ENCODE measurements at places on chromosomes 13 and 19. TPM values are rescaled to one million over a fixed set of nuclear protein-coding genes. Genes with fewer than 3 reads are reported as not detected.

DNA sequence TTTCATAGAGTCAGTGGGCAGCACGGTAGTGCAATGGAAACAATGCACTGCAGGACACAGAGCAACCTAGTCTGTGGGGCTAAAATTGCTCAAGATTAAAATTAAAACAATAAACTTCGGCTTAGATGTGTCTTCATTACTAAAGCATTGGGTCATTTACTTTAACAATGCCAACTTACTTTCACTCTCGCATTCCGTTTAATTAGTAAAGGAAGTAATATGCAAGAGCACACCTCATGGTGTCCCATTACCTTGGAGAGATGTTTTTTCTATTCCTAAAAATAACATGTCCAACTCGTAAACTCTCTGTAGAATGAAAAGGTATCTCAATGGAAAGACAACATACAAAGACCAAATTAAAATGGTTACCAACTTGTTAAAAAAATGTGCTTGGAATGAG, 738.4 kb downstream of the PCDH17 start:
- no peak for DNase-seq

ZGLP1 gene
- total RNA-seq: 0.39 TPM

DNA sequence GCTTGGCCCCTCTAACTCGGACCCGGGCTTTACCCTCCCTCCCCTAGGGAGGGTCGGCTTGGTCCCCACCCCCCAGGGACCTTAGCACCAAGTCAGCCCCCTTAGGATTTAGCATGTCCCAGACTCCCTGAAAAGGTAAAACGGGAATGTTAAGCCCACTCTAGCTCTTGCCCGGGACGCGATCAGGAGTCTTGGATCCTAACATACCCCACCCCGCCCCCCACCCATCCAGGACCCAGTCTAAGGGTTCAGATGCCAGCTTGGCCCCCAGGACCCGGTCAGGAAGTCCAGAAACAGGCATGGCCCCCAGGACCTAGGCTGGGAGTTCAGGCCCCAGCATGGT, 437 bp downstream of the EPOR start:
- DNase-seq: no peak

DNA sequence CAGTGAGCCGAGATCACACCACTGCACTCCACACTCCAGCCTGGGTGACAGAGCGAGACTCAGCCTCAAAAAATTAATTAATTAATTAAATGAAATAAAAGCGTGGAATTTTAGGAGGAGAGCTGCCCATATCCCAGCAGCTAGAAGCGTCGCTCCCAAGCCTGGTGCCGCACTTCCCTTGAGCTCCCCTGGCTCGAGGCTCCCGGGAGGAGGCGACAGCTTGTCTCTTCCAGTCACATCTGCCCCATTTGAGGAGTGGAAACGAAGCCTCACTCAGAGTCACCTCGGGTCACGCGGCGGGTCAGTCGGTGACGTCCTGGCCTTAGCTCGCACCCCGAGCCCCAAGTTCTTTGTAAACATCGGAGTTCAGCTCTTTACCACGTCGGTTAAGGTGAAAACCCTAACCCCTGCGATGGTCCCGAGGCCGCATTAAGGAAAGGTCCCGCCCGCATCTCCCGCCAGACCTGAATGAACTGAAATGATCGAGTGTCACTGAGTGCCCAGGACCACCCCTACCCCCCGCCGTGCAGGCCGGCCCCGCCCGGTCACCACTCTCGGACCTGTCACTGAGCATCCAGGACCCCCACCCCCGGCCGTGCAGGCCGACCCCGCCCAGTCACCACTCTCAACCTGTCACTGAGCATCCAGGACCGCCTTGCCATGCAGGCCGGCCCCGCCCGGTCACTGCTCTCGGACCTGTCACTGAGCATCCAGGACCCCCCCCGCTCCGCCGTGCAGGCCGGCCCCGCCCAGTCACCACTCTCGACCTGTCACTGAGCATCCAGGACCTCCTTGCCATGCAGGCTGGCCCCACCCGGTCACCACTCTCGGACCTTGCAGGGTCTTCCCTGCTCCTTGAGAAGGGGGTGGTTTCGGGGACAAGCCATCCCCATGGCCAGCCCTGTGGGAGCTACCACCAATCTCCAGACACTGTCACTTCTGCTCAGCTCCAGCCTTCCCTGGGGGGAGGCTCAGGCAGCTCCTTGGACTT, 176.9 kb downstream of the KDM4B start:
- no peak for DNase-seq
